ENCODE measurements at places on chromosomes 12 and 14.

DNA sequence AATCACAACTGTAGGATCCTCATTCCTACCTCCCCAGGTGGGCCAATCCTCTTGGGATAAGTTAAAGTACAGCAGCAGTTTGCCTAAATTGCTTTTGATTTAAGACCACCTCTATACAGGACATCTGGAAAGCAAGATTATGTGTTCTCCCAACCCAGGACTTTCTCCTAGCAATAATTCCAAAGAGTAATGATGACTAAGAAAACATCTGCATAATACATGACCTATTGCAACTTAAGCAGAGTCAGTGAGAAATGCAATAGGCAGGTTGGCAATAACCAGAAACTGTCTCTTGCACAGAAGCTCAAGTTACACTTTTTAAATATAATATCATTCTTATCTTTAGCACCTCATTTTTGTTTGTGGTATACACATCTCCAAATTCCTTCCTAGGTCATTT is 275.4 kb downstream of the TRHDE start:
- DNase-seq: no peak

DNA sequence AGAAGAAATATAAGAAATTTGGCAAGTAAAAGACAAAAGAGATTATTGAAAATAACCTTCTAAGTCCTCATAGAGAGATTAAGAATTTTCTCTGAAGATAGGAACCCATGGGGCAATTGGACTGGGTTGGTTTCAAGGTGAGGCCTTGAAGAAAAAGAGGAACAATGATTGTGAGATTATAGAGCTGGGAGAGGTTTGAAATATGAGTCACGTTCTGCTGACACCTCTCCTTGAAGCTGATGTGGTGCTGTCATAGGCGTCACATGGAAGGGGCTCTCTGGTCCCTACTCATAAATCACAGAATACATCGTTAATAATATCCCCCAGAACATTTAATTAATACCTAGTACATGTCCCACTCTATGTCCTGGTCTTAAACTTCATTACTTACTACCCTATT is 227.6 kb upstream of the PDE3A start:
- DNase-seq: no peak

GRCh38 chr12:82745807-82746206 is 59.1 kb downstream of the TMTC2 start:
- DNase-seq: no peak

DNA sequence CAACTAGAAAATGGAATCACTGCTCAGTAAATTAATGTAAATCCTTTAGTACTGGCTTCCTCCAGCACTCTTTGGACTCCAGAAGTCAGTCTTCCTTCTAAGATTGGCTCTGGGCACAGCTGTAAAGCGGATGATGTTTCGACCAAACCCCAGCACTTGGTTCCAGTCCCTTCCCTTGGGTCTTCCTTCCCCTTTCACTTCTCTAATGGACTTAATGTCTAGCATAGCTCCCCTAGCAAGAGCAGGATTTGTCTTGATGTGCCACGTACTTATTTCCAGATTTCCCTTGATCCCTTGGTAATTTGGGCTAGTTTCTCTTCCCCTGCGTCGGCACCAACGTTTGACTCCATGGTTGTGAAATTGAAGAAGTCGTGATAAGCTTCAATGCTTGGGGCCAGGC is 28.3 kb downstream of the C12orf75 start:
- no peak for DNase-seq

DNA sequence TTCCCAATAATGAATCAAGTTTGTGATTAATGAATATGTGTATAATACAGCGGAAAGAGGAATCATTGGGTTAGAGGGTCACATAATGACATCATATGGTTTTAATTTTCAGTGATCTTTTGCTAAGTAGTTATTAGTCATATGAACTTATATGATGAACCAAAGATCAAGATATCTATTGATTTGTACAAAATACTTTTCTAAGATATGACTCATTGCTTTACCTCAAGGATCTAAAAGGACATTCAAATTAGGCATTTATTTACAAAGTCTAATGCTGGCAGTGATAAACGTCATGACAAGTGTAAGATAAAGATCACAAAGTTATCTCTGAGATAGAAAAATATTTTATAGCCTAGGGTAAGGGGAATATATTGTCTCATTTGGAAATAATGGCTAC is 417.8 kb downstream of the RPL10L start:
- no peak for DNase-seq

- DNase-seq: no peak
Observed at GRCh38 chr14:100819453-100819828, 6.5 kb upstream of the MEG3 start.

DNA sequence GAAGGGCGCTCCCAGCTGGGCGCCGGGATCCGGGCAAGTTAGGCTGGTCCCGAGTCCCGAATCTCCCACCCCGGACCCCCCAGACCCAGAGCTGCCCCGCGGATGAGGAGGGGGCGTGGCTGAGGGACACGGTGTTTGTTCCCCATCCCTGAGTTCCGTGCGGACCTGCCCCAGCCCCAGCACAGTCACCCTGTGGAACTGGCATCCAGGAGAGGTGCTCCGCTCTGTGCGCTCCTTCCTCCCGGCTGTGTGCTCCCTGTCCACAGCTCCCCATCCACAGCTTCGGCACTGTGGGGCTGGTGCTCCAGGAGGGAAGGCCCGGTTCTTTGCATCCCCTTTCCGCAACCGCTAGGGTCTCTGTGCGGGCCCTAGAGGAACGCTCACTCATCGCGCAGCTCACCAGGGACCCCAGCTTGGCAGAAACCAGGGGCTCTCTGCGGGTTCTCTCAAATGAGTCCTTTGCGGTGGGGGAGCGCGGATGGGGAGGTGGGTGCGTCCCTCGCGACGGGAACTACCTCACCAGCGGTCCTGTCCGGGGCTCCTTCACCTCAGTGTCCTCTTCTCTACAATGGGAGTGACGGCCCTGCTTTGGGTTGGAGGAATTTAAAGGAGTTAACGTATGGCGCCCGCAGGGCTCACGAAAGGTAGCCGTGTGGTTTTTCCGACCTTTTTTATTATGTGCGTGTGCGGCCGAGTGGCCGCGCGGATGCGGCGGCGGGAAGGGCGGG is 845 bp downstream of the TMEM132C start:
- DNase-seq: no peak

DNA sequence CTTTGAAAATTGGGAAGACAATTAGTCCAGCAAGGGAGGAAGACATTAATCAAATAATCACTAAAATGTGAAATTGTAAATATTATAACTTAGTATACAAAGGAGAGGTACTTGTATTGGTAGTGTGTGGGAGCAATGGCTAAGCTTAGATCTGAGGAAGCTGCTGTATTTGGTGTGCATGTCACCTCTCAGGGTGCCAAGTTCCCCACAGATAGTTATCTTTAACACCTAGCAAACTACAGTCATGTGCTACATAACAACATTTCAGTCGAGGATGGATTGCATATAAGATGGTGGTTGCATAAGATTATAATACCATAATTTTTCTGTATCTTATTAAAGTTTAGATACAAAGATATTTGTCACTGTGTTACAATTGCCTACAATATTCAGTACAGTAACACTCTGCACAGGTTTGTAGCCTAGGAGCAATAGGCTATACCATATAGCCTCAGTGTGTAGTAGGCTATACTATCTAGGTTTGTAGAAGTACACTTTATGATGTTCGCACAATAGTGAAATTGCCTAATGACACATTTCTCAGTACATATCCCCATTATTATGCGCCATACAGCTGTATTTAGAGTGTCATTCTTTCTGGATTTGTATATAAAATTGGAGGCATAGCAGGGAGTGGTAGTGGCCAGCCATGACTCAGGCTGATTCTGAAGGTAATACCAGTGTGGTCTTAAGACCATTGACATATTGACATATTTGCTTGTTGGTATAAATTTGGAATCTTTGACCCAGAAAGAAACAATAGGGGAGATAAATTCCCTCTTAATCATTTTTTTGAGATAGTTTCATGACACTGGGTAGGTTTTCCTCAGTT is 55.8 kb downstream of the RAD51B start:
- no peak for DNase-seq

DNA sequence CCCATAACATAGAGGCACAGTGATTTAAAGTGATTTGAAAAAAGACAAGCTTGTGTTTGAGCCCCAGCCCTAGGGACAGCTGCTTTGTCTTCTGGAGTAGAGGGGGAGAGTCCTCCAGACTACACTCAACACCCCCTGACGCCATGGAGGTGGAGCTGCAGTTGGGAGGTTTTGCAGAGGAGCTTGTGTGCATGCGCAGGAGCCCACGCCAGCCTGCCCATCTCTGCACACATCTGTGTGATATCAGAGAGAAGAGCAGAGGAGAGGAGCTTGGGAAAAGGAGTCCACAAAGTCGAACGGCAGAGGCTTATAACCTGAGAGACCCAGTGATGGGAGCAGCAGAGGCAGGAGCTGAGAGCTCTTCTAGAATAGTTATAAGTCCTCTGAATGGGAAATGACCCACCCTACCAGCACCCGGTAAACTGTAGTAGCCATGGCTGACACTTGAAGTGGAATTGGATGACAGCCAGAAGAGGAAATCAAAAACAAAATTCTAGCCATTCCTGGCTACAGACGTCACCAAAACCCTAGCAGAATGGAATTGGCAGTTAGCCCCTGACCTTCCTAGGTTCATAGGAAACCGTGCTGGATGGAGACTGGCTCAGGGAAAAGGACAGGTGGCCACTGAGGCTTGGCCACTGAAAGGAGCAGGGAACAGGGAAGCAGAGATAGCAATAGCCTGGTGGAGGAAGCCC is 185.1 kb upstream of the VASH1 start:
- no peak for DNase-seq

DNA sequence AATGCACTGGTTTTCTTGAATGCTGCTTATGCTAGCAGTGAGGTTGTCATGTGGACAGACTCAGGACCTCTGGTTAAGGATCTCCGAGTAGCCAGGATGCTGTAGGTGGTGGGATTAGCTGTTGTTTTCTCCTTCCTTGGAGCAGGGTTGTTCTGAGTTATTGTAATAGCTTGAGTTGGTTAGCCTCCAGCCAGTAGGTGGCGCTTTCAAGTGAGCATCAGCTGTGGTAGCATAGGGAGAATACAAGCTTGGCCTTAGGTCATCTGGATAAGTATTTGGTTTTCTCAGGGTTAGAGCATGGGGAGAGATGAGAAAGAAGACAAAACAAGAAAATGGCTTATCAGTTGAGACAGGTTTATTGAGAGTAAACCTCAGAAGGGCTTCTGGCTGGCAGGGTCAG is 299.7 kb upstream of the FBXO33 start:
- no peak for DNase-seq

DNA sequence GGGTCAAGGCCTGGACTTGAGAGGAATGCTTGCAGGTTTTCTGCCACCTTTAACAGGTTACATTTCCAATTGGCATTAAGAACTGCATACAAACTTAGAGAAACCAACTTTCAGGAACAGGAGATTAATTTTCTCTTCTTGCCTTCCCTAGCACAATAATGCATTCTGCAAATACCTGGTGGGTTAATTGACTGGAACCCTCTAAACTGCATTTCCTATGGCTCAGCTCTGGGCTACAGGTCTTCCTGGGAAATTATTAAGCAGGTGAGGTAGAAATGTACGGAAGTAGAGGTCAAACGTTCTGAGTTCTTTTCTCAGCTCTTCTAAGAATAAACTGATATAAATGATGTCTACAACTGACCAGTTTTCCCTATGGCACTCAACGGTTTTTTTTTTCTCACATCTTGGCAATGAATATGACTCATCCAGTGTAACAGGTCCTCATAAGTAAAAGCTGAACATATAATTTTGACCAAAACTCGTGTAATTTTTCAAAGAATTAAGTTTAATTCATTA is 144.9 kb upstream of the PELI2 start:
- no peak for DNase-seq

GRCh38 chr12:11633968-11634367 is 15.5 kb upstream of the ETV6 start:
- DNase-seq: no peak

GRCh38 chr12:52355176-52355575 is 12.1 kb downstream of the KRT85 start:
- DNase-seq: no peak

DNA sequence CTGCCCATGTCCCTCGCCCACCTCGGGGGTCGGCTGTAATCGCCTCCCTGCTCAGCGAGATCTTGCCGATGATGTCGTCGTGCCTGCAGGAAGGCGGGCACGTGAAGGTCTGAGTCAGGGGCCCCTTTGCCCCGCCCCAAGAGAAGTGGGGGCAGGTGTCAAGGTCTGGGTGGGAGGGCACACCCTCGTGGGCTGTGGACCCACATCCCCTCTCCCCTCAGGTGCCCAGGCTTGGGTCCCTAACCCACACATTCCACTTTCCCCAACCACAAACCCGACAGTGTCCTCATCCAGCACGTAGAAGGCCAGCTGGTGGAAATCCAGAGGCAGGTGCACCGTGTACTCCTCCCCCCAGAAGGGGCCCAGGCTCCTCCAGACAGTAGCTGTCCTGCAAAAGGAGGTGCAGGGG is 7.8 kb downstream of the RASAL1 start:
- peak; percentile 15 for DNase-seq

DNA sequence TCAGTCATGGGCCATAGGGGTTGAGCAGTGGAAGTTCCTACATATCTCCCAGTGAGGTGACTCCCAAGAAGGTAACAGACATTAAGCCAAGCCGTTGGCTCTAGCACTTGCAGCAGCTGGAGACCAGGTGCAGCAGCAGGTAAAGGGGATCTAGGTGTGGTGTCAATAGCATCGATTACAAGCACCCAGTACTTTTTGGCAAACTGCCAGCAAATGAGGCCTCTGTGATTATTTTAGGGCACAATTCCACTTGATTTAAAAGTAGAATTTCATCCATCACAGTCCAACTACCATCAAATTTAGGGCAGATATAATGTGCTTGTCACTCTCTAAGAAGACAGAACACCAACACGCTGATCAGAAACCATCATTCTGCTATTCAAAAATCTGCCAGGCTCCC is 224.1 kb upstream of the EGLN3 start:
- DNase-seq: no peak

GRCh38 chr14:100868621-100869370 is 34.7 kb downstream of the RTL1 start:
- peak; percentile 26 for DNase-seq

DNA sequence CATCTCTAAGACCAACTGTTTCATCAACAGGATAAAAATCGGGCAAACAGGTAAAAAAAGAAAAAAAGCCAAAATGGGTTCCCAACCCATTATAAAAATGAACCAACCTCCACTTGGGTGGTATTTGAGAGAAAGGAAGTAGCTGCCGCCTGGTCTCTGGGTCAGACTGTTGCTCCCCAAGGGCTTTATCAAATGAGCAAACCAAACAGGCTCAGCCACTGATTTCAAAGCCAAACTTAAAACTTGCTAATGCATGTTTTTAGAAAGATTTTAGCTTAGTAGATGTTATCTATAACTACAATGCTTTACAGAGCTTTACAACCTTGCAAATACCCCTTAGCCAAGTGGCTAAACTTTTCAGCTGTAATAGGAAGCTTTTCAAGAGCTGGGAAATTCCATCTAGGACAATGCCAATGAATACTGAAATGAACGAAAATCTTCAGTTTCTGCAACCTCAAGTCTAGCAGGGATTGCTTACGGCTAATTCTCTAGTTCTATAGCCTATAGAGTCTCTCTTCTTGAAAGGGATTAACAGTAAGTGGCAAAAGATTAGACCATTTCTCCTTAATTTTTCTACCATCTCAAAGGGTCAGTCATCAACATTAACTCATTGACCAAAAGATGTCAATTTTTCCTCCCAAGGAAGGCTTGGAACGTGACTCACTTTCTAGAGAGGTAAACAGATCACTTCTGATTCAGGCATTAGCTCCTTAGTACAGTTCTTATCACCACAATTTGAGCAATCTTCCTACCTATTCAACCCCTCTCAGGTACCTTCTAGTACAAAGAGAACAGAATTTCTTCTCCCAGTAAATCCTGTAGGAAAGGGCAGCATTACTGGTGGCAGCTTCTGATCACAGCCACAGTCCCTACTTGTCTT is 4.2 kb downstream of the PPM1H start:
- DNase-seq: no peak
